ENCODE measurements at places on chromosomes 7 and 10.

DNA sequence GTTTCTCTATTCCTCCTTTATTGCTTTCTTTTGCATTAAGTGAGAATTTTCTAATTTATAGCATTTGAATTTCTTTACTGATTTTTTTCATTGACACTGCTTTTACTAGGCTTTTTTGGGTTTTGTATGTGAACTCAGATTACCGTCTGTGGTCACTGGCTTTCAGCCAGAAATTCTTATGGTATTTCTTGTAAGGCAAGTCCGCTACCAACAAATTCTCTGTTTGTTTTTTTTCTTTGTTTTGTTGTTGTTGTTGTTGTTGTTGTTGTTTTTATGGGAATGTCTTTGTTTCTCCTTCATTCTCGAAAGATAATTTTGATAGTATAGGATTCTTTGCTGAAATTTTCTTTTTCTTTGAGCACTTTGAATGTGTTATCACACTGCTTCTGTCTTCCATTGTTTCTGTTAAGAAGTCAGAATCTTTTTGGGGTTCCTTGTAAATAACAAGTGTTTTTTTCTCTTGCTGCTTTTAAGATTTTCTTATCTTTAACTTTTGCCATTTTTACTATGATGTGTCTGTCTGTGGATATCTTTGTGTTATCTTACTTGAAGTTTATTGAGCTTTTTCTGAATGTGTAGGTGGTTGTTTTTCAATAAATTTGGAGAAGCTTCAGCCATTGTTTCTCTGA, 7.2 kb downstream of the NET1 start:
- no peak for DNase-seq

- no peak for DNase-seq
Measured at GRCh38 chr7:66696774-66697191, 43.8 kb upstream of the RABGEF1 start.

- DNase-seq = peak; percentile 10
Measured at GRCh38 chr7:85030893-85031292, 156.0 kb downstream of the SEMA3D start.

DNA sequence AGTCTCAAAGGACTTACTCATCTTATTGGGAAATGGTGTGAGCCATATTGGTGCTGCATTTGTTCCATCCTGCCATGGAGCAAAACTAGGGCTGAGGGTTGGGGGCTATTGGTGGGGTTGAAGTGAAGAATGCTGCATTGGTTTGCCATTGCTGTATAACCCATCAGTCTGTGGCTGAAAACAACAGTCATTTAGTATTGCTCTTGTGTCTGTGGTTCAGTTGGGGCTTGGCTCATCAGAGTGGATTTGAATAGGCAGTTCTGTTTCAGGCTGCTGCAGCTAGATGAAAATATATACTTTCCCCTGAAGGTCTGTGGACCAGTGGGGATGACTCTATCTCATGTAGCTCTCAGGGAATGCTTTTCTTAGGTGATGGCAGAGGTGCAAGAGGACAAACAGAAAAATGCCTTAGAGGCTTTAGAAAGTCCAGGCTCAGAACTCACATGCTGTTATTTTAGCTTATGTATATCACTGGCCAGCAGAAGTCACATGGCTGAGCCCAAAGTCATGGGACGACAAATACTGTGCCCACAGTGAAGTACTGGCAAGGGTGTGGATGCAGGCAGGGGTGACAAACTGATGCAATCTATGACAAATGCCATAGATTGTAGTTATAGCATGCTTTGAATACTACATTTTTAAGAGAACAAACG, 15.2 kb upstream of the EXOC6 start:
- DNase-seq = no peak

DNA sequence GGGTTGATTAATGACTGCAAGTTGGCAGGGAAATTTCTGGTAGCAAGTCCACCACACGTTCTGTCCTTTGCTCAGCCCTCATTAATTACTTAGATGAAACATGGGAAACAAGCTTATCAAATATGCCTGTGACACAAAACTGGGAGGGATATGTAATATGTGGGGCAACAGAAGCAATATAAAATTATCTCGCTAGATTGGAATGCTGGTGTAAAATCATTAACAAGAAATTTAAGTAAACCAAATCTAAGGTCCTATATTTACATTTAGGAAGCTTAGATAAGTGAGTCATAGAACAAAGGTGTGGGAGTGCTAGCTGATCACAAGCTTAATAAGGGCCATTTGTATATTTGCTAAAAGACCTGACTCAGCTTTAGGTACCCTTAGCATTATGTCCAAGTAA, 23.5 kb downstream of the TRPV5 start:
- no peak for DNase-seq

GRCh38 chr10:117830787-117831212, 215.9 kb downstream of the RAB11FIP2 start:
- no peak for DNase-seq

GRCh38 chr10:2119316-2119715, 382.0 kb upstream of the ADARB2 start:
- no peak for DNase-seq

DNA sequence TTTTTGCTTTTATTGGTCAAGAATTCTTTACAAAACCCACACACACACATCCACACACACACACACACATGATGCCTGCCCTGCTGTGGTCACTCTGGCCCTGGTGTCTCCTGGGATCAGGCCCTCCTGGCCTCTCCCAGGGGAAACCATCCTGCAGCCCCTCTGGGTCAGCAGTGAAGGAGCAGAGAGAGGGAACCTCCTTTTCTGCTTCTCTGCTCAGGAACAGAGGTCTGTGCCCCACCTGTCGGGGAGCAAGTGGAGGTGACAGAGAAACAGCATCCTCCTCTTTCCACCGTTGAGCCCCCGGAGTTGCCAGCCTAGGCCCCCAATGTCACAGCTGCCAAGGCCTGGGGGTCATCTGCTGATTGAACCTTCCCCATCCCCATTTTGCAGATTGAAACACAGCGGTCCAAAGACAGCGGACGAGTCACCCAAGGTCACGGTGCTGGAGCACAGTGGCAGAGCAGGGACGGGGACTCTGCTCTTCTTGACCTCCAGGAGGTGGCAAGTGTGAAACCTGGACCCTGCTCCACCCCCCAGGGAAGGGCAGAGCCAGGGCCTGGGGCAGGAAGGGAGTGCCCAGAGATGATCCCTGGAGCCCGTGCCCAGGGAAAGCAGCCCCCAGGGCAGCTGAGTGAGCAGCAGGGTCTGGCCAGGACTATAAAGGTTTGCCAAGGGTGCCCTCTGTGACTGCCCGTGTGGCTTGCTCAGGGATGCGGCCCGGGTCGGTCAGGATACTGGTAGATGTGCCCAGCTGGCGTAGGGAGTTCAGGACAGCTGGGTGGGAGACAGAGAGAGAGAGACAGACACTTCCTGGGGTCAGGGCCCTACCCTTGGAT, 15.0 kb upstream of the TBL2 start:
- no peak for DNase-seq

DNA sequence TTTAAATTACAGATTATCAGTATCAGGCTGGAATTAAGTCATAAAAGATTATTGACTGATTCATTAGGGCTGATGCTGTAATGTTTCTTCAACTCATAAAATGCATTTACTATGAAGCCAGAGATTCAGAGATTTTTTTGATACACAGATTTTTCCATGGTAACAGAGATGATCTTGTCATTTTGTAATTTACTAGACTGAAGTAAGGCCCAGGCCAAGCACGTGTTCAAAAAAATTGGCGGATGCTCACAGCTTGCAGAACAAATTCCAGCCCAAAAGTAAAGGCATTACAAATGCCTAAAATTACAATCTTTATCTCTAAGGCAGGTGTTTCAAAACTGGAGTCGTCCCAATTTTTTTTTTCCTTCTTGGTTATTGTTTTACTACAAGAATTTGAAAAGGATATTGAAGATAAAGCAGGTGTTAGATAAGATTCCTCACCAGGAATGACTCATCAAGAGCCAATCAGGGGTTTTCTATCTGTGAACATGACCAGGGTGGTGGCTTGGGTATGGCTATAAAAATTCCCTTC, 78.4 kb upstream of the MEOX2 start:
- no peak for DNase-seq

DNA sequence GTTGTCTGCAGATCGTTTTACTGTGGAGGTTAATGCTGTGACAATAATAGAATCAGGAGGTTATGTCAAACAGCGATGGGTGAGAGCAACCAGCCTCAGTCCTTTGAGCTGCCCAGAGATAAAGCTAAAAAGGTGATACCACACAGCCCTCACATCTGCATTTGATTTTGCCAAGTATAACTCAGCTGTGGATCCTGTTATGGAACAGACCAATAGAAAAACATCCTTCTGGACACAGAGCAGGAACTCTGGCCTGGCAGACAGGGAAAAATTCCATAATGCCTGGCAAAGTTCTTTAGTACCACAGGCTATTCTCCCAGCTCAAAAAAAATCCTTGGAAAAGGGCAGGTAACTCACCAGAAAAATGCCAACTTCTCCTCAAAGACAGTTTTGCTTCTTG, 87.1 kb upstream of the PDLIM1 start:
- no peak for DNase-seq

- DNase-seq = no peak
Measured at GRCh38 chr10:12561307-12561706, 212.0 kb downstream of the CAMK1D start.

GRCh38 chr10:78658645-78659597, 409.8 kb upstream of the ZMIZ1 start:
- no peak for DNase-seq

- no peak for DNase-seq
Measured at GRCh38 chr7:131045526-131045925, 282.1 kb upstream of the MKLN1 start.

DNA sequence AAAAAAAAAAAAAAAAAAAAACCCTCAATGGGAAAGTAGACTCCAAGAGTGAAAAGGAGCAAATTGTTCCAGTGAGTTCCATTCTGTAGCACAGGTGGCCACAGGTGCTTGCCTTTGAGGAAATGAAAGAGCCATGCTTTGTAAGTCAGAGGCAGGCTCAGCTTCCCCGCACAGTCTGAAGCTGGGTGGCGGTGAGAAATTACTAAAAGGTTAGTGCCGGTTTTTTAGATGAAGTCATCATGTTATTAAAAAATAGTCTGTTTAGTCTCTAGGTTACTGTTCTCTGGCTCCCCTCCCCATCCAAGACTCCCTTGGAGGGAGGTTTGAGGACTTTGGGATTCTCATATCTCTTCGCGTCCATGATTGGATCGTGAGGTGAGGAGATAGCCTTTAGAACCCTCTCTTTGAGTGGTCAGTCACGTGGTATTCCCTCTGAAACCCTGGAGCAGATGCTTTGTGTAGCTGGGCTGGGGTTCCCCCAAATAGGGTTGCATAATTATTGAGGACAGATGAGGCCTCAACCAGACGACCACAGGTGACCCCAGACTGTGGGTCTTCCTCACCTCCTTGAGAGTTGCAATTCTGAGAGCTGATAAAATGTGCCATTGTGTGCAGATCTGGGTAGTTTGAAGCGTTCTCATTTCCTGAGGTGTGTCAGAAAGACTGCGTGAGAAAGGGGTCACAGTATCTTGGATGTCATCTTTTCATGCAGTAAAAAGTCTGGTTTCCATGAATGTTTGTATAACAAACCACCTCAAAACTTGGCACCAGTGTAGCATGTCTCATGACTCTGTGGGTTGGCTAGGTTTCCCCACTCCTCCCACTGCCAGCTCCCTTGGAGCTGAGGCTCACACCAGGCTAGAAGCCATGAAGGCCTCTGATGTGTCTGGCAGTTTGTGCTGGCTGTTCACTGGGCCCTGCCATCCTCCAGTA, 27.1 kb downstream of the OGDH start:
- DNase-seq = no peak

- DNase-seq = no peak
Measured at GRCh38 chr7:45131891-45132290, 20.4 kb upstream of the TBRG4 start.

DNA sequence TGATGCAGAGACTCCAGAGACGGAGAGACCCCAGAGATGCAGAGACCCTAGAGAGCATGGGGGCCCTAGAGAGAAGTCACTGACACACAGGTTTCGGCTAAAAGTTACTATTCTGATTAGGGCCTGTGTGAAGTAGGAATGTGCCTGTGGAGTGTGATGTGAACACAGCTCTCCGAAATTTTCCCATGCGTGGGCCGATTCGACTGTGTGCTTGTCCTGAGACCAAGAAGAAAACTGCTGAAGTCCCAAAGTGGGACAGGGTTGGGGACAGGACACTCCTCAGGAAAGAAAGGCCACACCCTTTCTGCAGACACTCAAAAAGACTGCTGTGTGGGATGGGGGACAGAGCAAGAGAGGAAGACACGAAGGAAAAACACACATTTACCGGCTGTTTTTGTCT, 533.5 kb downstream of the PTPRN2 start:
- no peak for DNase-seq

DNA sequence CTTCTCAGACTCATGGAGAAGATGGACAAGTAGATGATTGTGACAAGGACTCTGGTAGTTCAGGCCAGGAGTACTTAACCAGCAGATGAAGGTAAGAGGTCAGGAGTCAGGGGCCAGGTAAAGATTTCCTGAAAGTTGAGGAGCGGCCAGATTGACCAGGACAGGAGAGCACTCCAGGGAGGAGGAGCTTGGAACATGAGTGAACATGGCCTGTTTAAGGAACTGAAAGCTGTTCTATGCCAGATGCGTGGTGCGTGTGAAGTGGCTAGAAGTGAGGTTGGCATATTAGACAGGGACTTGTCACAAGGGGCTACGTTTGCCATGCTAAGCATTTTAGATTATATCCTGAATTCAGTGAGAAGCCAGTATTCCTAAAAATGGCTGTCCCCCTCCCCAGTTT, 157.2 kb downstream of the WNT2 start:
- DNase-seq = no peak

GRCh38 chr10:102651455-102652169, 7.3 kb downstream of the TRIM8 start:
- DNase-seq = no peak

GRCh38 chr7:5596046-5596895, 172.6 kb upstream of the TNRC18 start:
- no peak for DNase-seq

GRCh38 chr10:100878291-100878910, 34.4 kb upstream of the SLF2 start:
- peak; percentile 32 for DNase-seq

DNA sequence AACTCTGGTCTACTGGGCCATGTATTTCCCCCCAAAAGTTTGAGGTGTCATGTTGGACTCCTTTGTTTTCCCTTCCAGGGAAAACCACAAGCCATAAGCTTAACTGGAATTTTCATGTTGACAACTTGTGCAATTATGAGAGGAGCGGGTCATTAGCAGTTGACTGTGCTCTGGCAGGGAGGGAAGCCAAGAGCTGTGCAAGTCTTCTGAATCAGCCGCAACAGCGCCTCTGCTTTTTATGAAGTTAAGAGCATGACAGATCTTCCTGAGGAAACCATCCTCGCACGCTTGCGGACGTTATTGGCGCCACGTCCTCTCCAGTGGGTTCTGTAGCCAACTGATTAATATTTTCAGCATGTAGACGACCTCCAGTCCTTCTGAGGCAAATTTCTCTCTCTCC, 148.7 kb upstream of the MKI67 start:
- no peak for DNase-seq
